Caki2 (cell line): ENCODE measurements at places on chromosomes 3 and 15.

DNA sequence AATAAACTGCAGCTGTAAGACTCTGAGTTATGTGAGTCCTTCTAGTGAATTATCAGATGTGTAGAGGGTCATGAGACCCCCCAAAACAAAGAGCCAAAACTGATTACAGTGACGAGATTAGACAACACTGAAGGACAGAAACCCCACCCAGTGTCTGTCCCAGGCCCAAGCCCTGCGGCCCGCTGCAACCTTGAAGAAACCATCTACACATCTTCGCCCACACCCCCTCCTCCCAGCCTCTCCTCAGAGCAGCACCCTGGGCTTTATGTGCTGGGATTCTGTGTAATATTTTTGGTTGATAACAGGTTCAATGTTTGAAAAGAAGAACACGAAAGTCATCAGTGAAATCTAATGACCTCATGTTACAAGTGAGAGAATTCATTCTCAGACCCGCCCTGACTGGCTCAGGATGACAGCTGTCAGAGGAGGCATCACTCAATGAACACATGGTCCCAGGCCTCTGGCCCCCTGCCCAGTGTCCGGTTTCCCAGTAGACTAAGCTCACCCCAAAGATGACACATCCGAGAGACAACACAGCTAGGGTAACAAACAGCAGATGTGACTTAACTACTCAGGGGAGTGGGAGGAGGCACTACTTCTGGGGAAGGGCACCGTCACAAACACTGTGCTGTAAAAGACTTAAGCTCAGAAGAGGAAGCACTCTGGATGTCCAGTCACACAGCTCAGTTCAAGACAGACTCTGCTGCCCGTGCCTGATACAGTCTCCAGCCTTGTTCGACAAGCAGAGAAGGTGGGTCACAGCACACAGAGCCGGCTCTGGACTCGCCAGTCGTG lies 48.9 kb downstream of the NIPA2 start:
- peak; percentile 23 for DNase-seq

DNA sequence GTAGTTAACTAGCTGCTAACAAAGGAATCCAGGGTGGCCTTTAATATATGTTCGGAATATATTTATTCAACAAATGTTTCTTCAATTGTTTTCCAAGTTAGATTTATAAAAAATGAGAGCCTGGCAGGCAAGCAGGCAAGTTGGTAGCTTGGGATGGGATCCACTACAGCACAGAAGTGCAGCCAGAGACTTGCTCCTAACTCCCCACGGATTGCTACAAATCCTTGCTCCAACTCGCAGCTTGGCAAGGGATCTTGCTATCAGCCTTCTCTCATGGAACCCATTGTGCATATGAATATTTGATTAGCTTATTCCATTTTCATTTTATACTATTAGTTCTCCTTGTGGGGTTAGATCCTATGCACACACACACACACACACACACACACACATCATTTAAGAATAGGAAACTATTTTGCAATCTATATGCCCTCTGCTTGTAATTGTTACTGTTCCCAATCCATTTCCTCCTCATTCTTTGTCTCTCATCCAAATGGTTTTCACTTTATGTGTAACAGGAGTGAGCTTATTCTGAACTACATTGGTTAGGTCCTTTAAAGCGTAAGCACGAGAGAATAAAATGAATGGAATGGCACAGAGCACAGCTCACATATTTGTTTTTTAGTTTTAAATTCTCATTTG lies 505.6 kb downstream of the LPP start:
- no peak for DNase-seq

- no peak for DNase-seq
Measured at GRCh38 chr15:87549296-87549695, 707.2 kb downstream of the NTRK3 start.

- no peak for DNase-seq
Measured at GRCh38 chr15:73981761-73982221, 10.3 kb downstream of the STOML1 start.

GRCh38 chr3:170267793-170268192 lies 45.6 kb downstream of the PRKCI start:
- no peak for DNase-seq

GRCh38 chr15:67109141-67110034 lies 44.0 kb downstream of the SMAD3 start:
- DNase-seq: peak; percentile 100

DNA sequence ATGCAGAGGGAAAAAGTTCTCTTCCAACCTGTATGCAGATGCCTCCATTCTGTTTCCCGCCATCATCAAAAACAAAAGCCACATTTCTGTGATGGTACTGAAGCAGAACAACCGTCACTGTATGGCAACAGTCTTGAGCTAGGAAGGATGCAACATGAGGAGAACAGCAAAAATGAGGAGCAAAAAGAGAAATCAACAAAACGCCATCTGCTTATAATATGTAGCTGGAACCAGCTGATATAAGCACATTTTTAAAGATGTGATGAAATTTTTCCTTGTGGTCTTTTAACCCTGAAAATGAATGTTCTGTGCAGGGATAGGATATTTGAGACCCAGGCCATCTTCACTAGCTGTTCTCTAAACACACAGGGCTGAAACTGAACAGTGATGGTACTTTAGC lies 287.0 kb downstream of the ZIC4 start:
- DNase-seq: no peak

- DNase-seq: peak; percentile 7
Measured at GRCh38 chr15:90994059-90994416, 297 bp downstream of the PRC1 start.

GRCh38 chr3:156602424-156602823 lies 47.5 kb upstream of the SSR3 start:
- peak; percentile 75 for DNase-seq

DNA sequence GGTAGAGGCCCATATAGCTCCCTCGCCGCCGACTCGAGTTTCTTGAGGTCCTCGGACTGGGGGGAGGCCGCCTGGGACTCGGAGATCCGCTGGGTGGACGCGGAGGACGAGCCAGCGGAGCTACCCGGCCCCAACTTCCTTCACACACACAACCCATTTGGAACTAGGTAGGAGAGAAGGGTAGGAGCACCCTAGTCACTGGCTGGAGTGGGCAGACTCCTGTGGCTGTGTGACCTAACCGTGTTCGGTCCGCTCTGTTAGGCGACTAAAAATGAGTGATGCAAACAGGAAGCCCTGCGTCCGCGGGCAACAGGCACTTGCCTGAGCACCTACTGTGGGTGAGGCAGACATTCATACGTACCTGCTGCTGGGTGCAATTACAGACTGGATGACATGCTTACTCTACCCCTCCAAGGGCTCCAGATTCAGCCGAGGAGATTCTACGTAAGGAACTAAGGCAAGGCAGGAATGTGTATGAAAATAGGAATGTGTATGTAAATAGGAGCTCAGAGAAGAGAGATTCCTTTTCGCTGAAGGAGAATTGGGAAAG lies 4.6 kb upstream of the SIN3A start:
- peak; percentile 60 for DNase-seq

DNA sequence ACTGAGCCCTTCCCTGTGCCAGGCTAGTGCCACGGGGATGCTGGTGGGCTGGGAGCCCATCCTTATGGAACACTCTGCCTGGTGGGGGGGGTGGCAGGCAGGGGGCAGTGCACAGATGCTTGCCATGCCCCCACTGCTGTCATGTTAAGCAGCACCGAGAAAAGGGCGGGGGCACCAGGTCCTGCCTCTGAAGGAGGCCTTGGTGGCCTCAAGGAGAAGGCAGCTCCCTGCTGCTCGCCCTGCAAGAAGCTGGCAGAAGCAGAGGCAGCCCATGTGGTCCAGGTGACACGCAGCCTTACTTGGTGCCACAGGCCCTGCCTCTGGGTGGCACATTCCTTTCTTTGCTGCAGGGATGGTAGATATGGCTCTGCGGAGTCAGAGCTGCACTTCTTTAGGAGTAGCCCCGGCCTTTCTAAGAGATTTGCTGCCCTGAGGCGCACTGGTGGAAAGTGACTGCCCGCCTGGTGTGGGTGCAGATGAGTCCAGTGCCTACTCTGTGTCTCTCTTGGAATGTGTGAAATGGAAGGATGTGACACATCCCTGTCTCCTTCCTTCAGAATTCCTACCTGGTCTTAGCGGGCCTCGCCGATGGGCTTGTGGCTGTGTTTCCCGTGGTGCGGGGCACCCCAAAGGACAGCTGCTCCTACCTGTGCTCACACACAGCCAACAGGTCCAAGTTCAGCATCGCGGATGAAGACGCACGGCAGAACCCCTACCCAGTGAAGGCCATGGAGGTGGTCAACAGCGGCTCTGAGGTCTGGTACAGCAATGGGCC lies 145.8 kb downstream of the LRRK1 start:
- DNase-seq: no peak

DNA sequence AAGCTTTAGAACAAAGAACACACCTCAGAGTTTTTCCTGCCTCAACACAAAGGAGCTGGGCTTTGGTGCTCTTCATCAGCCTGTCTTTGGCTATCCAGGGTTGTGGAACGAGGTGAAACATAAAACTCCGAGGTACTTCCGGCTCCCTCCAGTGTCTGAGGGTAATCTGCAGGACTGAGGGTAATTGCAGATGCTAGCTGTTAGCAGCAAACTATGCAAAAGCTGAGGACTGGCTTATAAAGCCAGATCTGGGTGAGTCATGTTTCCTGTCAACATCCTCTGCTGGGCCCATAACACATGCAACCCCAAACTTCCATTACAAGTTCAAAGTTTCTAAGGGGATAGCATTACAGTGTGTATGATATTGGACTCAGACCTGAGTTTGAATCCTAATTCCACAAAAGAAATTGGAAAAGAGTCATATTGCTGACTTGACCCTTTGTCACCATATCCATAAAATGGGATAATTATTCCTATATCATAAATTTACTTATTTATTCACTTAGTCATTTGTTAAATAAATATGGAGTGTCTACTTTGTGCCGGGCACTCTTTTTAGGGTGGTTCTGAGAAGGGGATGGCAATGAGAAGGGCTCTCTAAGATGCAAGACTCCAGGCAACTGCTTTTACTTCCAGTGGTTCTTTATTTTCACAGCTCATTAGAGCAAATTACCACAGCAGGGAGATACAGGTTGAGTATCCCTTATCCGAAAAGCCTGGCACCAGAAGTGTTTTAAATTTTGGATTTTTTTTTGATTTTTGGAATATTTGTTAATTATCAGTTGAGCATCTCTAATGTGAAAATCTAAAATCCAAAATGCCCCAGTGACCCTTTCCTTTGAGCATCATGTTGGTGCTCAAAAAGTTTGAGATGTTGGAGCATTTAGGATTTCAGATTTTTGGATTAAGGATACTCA lies 9.5 kb upstream of the TRIM69 start:
- DNase-seq: peak; percentile 79

GRCh38 chr3:8802256-8802655 lies 32.8 kb upstream of the OXTR start:
- DNase-seq: no peak

GRCh38 chr3:172155897-172156585 lies 116.7 kb downstream of the FNDC3B start:
- DNase-seq: no peak

GRCh38 chr3:170529346-170529745 lies 56.5 kb downstream of the SLC7A14 start:
- DNase-seq: no peak

DNA sequence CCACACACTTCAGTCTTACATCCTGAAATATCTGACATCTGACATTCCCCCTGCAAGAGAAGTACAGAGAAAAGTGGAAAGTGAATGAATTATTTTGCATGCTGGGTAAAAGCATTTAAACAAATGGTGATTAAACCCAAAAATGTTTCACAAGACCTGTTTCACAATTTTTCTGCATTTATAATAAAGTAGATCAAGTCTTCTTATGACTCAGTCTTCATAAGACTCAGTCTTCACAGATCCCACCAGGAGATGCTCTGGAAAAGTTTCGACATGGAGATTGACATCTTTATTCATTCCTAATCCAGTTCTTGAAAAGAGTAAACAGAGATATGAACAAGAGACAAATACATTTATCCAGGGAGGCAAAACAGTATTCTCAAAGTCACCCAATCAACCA lies 13.2 kb upstream of the EDC3 start:
- DNase-seq: no peak

DNA sequence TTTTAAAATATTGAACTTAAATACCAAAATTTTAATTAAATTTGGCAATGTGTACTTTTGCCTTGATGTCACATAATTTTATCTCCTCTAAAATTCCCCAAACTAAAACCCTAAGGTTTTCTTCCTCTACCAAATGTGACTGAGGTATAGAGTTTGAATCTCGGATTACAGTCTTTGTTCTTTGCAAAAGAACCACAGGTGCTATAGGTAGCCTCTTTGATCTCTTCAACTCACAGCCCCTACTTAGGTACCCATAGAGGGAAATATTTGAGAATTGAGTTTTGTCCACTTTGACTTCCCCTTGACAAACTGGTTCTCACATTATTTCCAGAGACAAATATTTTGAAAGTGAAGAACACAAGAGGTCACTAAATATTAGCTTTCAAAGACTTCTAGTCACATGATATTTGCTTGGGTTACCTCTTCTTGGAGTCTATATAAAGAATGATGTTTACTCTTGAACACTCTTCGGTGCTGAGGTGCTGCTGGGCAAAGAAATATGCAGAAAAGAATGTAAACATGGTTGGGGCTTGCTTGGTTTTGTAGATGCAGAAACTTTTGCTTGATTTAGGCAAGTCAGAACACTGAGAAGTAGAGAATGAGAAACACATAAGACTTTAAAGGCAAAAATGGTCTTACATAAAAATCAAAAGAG lies 120.8 kb upstream of the MCTP2 start:
- DNase-seq: no peak

DNA sequence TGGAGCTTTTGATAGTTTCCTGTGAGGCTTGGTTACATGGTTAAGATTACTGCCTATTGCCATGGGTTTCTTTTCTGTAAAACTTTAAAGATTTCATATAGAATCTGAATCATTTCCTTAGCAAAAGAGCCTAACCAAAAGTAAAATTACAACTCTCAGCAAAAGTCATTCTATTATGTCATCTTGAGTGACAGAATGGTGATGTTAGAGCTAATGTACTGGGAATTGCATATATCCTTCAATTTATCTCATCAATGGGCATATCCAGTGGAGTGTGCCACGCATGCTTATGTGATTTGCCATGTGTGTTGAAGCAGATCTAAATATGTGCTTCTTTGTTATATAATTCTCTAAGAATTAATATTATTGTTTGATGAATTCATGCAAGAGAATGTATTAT lies 212.1 kb downstream of the ROBO1 start:
- no peak for DNase-seq
